H9 (cell line): ENCODE measurements at places on chromosomes 6 and 20.

GRCh38 chr20:46587986-46588385 is 37.5 kb upstream of the OCSTAMP start:
- no peak for DNase-seq

- no peak for DNase-seq
Observed at GRCh38 chr20:55258559-55258958, 746.8 kb downstream of the CBLN4 start.

DNA sequence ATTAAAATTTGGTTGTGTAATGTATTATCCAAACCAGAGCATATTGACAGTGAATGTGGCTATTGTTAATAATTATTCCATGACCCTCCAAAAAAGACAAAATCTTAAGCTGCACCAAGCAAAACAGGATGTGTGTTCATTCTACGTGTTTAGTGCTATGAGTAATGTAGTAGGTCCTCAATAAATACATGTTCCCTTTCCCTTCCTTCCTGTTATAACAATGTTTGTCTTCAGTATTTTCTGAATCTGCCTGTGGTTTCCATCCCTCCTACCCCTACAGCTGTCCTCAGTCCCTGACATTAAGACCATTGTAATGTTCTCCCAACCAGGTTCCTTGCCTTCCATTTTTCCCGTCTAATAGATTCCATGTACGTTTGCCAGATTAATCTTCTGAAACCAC is 163.8 kb downstream of the AIG1 start:
- no peak for DNase-seq

DNA sequence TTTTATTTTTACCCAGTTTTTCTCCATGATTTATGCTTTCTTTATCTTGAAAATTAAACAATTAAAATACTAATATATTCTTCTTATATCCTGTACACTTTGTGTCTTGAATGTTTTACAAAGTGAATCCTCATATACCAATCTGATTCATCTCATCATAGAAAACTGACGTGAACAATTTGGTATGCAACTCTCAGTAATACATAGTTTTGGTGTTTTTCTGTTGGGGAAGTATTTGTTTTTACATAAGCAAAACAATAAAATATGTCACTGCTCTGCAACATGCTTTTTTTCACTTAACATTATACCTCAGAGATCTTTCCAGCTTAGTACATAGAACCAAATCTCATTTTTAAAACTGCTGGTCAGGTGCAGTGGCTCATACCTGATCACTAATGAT is 14.7 kb downstream of the DNAAF9 start:
- no peak for DNase-seq

- DNase-seq = no peak
Observed at GRCh38 chr20:53597030-53597482, 3.4 kb upstream of the ZNF217 start.

DNA sequence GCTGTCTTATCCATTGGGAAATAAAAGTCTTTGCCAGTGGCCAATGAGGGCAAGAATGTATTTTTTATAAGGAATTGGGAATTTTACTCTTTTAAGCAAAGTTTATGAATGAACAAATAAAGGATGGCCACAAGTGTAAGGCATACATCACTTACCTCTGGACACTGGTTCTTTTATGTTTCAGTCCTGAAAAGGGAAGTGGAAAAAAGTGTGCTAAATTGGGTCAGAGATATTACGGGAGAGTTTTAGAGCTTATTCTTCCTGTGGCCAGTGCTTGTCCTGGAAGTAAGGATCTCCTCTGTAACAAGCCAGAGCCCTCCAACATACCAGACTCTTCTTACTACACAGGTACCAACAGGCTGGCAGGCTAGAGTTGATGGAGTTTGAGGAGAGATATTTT is 22.5 kb upstream of the RIPK1 start:
- no peak for DNase-seq

GRCh38 chr6:40894962-40895799 is 143.8 kb downstream of the UNC5CL start:
- DNase-seq = peak; percentile 87

- no peak for DNase-seq
Observed at GRCh38 chr20:46047821-46048220, 18.8 kb downstream of the SLC12A5 start.

- no peak for DNase-seq
Observed at GRCh38 chr6:90446164-90446563, 140.7 kb downstream of the MAP3K7 start.

DNA sequence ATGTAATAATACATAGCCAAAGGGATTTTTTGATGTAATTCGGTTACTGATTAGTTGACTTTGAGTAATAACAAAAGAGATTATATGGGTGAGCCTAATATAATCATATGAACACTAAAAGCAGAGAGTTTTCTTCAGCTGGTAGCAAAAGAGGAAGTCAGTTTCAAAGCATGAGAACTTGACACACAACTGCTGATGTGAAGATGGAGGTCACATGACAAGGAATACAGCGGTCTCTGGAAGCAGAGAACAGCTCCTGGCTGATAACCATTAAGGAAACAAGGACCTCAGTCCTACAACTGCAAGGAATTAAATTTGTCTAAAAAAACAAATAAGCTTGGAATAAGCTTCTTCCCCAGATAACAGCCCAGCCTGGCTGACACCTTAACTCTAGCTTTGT is 154.5 kb upstream of the PRND start:
- DNase-seq = no peak

DNA sequence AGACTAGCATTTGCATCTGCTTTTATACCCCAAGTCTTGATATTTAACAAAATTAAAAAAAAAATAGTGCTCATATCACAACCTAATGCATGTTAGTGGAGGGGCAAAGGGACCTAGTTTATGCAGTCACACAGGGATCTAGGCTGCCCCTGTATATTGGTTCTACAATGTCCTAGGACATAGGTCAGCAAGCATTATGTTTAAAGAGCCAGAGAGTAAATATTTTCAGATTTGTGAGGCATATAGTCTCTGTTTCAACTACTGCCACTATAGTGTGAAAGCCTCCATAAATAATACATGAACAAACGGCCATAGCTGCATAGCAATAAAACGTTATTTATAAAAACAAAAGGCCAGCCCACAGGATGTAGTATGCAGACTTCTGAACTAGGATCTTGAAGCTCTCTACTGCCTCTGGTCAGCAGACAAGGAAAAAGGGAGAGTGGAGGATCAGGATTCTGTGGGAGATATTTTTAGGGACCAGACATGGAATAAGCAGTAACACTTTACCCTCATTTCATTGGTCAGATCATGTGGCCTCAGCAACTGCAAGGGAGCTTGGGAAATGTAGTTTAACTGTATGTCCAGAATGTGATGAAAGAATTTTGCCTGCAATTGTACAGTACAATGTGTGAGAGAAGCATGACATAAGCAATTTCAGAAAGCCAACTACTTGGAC is 414.2 kb upstream of the SPTLC3 start:
- DNase-seq = no peak

DNA sequence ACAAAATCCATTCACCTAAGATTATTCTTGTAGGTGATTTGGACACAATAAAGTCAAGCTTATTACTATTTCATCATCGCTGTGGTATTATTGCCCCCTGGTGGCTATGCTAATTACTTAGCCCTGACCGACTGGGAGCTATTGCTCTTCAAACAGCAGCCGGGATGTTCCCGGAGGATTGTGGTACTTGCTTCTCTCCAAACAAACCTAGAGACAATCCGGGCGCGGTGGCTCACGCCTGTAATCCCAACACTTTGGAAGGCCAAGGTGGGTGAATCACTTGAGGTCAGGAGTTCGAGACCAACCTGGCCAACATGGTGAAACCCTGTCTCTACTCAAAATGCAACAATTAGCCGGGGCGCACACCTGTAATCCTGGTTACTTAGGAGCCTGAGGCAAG is 15.4 kb upstream of the STMND1 start:
- peak; percentile 45 for DNase-seq

DNA sequence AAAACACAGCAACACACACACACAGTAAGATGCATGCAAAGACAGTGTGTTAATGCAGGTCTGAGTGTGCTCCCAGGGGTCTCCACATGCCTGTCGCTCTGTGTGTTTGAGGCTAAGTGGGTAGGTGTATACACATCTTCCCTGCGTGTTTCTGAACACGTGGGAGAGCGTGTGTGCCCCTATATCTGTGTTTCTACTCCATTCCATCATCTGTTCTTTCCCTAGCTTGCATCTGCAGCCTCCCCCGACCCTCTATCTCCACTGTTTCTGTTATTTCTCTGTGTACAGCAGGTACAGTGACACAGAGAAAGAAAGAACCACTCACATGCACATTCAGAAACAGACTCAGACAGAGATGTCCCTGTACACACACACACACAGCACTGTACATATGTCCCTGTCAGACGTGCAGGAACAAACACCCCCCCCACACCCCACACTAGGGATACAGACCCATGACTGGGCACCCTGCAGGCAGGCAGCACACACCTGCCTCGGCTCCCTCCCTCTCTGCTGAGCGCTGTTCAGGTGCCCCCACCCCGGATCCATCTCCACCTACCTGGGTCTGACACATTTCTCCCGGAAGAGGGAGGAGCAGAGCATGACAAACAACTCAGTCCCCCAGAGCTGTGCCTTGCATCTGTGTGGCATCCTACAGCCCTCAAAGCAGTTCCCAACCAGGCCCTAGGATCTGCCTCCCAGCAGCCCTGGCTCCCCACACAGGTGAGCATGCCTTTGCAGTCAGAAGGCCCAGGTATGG is 27.6 kb downstream of the KCNK15 start:
- no peak for DNase-seq

- DNase-seq = no peak
Observed at GRCh38 chr6:5278565-5279120, 17.3 kb downstream of the FARS2 start.

DNA sequence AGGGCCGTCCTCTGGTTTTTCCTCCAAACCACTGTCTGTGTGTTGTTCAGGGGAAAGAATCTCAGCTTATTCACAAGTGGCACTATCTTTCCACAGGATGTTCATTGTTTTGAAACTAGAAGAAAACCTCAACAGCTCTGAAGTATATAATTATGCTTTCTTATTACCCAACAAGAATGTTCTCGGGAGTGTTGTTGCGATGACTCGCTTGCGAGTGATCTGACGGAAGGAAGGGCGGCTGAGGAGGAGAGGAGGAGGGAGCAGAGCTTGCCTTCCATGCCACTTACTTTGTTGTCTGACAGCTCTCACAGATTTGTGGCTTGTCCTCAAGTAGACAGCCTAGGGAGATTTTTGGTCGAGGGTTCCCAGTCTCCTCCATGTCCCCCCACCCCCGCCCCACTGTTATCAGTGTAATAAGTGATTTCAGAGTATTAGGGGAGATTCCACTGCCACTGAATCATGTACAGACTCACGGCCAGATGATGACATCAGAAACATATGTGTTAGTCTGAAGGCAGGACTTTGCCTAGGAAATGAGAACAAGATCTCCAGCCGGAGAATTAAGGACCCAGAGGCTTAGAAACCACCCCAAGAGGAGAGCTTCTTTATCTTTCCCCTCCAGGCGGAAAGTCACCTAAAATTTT is 80.7 kb upstream of the CCN6 start:
- no peak for DNase-seq

DNA sequence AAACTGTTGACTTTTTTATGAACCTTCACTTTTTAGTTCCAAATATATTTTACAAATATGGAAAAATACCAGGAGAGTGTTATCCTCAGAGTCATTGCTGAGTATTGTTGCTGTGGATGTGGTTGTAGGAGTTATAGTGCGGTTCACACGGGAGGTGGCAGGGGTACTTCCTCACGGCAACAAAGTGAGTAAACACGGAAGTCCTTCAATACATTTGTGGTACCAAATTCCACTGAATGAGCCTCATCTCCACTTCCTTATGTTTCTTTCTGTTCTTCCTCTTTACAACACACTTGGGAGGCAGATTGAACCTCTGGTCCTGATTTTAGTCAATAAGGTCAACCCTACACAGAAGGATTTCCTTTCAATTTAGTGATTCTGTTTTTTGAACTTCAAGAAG is 371.8 kb downstream of the BTBD3 start:
- no peak for DNase-seq

- DNase-seq = no peak
Observed at GRCh38 chr6:33959661-33960344, 156.0 kb upstream of the MLN start.

DNA sequence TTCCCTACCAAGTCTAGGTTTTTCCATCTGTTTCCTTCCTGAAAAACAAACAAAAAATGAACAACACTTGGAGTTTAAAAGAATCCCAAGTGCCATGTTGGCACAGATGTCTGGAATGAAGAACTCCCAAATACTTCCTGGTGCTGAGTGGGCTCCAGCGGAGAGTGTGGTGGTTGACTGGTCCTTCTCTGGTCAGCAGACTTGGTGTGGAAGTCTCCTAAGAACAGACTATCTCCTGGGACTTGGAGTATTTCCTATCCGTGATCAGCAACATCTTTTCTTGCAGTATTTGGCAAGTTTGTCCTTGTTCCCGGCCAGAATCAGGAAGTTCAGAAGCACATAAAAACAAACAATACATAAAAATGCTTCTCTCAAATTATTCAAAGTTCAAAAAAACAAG is 154.1 kb downstream of the MTFR2 start:
- no peak for DNase-seq

GRCh38 chr6:21664314-21665109 is 71.0 kb downstream of the SOX4 start:
- peak; percentile 73 for DNase-seq

- no peak for DNase-seq
Observed at GRCh38 chr6:165618241-165618640, 44.8 kb downstream of the PDE10A start.

DNA sequence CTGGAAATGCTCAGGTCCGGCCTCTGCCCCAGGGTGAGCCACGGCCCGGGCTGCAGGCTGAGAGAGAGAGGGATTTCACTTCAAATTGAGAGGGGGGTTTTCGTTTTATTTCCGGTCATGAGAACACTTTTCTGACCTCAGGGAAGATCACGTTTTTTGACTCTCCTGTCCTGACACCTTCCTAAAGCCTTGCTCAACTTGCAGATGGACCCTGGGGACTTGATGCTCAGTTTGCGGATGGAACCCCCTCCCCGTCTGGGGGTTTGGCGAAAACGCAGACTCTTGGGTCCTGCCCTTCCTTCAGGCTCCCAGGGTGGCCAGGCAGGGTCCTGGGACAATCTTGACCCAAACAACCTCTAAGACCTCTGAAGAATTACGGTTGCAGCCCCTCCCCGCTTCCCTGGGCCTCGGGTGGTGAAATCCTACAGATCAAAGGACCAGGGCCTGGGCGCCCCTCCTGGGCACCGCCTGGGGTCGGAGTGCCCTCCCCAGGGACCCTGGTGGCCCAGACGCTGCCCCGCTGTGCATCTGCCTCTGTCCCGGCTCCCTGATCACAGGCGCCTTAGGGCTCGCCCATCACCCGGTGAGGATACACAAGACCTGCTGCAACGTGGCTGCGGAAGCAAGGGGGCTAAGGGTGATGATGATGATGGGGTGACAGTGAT is 148.2 kb downstream of the ERMARD start:
- no peak for DNase-seq

- DNase-seq = no peak
Observed at GRCh38 chr6:6785163-6785521, 196.6 kb downstream of the LY86 start.

GRCh38 chr6:122746688-122747087 is 32.8 kb upstream of the FABP7 start:
- no peak for DNase-seq

- no peak for DNase-seq
Observed at GRCh38 chr20:46144432-46145025, 26.4 kb downstream of the CD40 start.
